ENCODE measurements at places on chromosomes 1 and 21. TPM values are rescaled to one million over a fixed set of nuclear protein-coding genes. Genes with fewer than 3 reads are reported as not detected.

ADGRL2 gene
- total RNA-seq, result 40.6 TPM

DNA sequence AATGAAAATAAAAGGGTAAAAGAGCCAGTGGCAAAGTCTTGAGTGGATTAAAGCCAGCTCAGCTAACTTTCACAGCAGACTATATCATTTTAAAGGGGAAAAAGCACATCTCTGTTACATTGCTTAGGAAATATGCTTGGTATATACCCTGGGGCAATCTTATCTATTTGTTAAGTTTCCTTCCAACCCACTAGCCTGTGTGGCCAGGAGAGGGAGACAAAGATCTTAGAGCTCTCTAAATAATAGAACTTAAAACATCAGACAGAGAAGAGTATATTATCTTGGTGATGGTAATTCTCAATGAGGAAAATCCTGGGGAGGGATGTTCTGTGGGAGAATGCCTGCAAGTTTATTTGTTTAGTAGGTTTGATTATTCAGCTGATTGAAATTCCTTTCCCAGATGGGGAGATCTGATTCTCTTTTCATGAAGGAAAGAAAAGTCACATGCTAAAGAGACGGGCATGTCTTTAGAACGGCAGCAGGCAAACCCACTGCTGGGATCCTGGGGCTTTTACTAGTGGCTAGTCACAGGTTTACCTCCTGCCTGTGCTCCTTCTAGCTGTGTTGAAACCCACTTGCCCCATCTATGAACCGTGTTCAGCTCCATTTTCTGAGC is 3.6 kb downstream of the KCNE2 start:
- no peak for DNase-seq

DNA sequence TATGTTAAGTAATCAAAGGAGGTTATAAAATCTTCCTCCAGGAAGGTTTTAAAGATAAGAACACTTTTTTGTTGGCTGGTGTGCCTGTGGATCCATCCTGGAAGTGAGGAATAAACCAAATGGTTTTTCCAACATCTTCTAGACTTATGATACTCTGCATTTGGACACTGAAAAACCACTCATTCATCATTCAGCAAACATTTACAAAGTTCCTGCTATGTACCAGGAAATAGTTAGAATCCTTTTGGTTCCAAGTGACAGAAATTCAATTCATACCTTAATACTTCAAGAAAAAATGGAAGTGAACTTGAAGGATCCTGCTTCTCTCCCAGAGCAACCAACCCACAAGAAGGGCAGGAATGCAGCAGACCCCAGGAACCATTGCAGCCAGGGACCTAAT is 39.6 kb upstream of the PIGC start:
- DNase-seq, result no peak

DNA sequence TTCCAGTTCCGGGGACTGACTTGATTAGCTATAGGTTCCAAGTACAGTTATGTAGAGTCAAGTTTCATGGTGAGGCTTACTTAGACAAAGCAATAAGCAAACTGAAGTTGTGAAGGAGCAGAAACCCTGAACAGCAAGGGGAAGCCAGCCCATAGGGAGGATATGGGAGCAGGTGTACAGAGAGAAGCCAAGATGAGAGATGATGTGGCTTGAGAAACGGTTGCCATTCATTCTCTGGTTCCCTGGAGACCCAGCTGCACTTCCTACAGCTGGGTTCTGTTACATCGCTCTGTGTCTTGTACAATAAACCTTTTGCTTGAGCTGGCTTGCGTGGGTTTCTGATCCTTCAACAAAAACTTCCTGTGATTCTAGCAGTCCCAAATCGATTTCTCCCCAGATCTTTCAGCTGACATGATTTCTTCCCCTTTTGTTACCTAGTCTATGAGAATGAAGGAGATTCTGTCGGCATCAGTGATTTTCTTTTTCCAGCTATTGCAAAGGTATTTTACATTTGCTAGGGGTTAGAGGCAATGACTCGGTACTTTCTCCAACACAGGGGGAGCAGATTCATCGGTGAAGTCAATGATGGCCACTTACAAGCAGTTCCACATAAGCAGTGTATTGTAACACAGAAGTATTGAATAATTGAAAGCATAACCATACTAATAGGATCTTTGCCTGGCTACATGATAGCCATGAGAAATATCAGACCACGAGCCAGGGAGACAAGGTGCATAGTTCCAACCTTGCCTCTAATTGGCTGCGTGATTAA is 67.3 kb downstream of the URB2 start:
- DNase-seq, result no peak
